HAP-1 (cell line): ENCODE measurements at places on chromosomes 2 and 18.

- DNase-seq: no peak
Measured at GRCh38 chr2:182372661-182373060, 54.2 kb downstream of the PDE1A start.

GRCh38 chr2:61419129-61419528 is 51.8 kb downstream of the USP34 start:
- no peak for DNase-seq

GRCh38 chr2:54914637-54915036 is 135.6 kb downstream of the RTN4 start:
- no peak for DNase-seq

GRCh38 chr2:58156780-58157179 is 84.3 kb downstream of the FANCL start:
- DNase-seq: no peak

- DNase-seq: no peak
Measured at GRCh38 chr2:55153584-55154299, 78.4 kb downstream of the CLHC1 start.

- no peak for DNase-seq
Measured at GRCh38 chr2:127104166-127104660, 2.7 kb downstream of the BIN1 start.

DNA sequence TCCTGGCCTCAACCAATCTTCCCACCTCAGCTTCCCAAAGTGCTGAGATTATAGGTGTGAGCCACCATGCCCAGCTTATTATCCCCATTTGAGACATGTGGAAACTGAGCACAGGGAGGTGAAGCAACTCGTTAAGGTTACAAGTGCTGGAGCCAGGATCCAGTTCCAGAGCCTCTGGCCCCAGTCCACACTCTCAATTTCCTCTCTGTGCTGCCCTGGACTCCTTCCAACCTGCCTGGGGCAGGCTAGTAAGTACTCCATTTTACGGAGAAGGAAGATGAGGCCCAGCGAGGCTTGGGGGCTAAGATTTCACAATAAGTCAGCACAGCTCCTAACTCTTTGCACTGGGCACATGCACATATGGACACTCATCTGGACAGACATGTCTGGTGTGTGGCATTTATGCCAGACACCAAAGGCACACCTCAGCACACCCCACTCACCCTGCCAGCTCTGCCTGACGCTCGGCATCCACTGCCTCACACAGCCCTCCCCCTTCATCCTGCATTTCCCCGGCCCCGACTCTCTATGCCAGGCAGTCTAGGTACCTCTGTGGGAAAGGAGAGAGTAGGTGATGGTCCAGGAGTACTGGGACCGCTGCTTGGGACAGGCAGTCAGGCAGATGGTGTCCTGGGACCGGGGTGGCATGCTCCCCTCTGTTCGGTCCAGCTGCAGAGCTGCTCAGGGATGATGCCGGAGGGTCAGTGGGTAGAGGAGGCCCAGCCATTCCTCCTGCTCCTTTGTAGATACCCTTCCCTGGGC is 20.5 kb downstream of the CFAP65 start:
- no peak for DNase-seq

GRCh38 chr2:28958689-28959088 is 22.4 kb upstream of the TOGARAM2 start:
- DNase-seq: peak; percentile 89

GRCh38 chr2:10367472-10368439 is 65.1 kb downstream of the HPCAL1 start:
- DNase-seq: no peak

DNA sequence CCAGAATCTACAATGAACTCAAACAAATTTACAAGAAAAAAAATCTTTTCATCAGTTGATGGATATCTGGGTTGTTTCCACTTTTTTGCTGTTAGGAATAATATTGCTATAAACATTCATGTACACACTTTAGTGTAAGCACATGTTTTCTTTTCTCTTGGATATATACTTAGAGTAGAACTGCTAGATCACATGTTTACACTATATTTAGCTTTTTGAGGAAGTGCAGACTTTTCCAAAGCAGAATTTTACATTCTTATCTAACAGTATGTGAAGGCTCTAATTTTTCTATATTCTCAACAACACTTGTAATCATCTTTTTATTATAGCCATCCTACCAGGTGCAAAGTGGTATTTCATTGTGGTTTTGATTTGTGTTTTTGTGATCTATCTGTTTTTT is 103.6 kb upstream of the RMP24 start:
- no peak for DNase-seq

- DNase-seq: no peak
Measured at GRCh38 chr2:152012697-152013096, 86.1 kb downstream of the CACNB4 start.

- no peak for DNase-seq
Measured at GRCh38 chr18:63161761-63162195, 157.8 kb downstream of the BCL2 start.

GRCh38 chr2:16320716-16321115 is 344.9 kb downstream of the CYRIA start:
- DNase-seq: no peak

- DNase-seq: no peak
Measured at GRCh38 chr2:120692691-120693090, 43.0 kb upstream of the GLI2 start.
